ENCODE measurements at places on chromosomes 4 and X.

DNA sequence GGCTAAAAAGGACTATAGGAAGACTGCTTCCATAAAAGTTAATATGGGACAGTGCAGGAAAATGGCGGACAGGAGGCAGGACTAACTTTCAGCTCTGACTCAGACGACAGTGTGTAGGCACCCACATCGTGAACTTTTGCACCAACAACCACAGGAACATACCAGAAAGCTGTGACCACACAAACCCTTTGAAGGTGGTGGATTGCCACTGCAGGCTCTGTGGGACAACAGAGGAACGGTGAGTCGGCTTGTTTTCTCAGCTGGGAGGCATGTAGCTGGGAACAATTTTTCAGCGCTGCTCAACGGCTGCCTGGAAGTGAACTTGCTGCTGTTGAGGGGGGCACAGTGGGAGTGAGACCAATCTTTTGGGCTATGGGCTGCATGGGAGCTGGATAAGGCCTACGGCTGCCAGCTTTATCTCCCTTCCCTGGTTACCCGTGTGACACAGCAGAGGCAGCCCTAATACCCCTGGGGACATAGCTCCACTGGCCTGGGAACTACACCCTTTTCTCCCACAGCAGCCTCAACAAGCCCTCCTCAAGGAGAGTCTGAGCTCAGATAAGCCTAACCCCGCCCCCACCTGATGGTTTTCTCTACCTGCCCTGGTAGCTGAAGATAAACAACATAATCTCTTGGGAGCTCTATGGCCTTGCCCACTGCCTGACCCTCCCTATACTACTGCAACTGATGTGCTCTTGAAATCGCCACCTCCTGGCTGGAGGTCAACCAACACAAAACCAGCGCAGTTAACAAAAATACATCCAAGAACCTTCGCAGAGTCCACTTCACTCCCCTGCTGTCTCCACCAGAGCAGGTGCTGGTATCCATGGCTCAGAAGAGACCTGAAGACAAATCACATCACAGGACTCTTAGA is 1537.0 kb downstream of the C4orf33 start:
- no peak for DNase-seq

DNA sequence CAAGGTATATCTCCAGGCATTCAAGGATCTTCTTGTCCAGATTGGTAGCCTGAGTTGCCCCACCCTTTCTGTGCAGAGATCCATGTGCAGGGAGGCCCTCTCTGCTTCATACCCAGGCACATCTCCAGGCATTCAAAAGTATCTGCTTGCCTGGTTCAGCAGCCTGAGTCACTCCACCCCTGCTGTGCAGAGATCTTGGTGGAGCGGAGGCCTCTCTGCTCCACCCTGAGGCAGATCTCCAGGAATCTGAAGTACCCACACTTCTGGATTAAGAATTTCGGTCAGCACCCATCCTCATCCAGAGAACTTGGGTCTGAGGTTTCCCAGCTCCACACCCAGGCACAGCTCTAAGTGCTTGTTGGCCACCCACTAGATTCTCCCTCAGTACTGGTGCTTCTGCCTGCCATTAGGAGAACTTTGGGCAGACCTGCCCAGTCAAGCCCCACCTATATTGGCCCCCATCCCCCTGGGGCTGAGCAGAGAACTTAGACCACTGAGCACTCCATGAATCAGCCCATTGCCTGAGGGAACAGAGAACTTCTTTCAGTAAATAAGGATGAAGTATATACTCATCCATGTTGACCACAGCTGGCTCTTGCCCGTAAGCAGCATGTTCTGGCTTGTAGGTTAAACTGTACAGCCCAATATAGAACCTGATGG is 199.5 kb upstream of the ZCCHC13 start:
- DNase-seq, result no peak

- no peak for DNase-seq
Measured at GRCh38 chrX:131264053-131264452, 25.1 kb downstream of the IGSF1 start.

DNA sequence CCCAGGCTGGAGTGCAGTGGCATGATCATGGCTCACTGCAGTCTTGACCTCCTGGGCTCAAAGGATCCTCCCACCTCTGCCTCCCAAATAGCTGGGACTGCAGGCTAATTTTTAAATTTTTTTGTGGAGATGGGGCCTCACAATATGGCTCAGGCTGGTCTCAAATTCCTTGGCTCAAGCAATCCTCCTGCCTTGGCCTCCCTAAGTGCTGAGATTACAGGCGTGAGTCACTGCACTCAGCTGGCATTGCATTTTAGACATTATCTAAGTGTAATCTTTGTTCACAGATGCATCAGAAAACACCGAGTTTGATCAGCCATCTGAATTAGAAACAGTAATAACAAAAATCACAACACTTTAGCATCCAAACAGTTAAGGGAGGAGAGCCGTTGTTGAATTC is 53.4 kb upstream of the CBR4 start:
- DNase-seq, result no peak

GRCh38 chr4:58961283-58961682 is 1851.1 kb upstream of the IGFBP7 start:
- DNase-seq, result no peak

DNA sequence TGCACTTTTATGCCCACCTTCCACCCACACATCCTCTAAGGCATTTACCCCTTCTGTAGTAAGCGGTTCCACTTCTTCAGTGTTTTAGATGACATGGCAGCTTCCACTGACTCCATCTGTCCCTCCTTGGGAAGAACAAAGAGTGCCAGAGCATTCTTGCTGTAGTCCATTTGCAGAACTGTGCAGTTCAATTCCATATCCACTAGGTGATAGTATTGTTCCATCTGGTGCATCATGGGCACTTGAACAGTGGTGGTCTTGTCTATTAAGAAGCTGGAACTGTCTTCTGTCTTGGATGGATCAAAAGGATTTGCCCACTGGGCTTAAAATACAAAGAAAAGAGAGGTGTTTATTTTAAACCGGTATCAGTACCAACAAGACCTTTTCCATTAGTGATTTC is 3.5 kb downstream of the SERPINA7 start:
- no peak for DNase-seq

DNA sequence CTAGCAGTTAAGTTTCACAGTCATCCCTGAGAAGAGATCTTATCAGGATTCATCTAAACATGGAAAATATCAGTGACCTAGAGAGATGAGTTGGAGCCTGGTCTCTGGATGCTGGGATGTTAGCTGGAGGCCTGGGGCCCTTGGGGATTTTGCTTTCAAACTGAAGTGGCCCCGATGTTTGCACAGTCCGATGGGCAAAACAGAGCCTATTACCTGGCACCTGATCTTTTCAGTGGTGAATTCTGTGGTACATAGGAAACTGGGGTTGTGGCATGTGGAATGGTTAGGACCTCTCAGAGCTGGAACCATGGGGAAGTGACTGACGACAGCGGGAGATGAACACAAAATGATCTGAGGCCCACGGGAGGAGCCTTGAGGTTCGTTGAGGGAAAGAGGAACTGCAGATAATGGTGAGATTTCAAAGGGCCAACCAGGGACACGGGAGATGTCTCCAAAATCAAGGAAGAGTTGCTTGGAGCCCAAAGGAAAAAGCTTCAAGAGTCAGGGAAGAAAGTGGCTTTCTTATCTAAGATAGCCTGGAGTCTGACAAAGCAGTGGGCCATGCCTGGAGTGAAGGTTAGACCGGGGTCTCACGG is 17.8 kb upstream of the TENM3 start:
- DNase-seq, result no peak

DNA sequence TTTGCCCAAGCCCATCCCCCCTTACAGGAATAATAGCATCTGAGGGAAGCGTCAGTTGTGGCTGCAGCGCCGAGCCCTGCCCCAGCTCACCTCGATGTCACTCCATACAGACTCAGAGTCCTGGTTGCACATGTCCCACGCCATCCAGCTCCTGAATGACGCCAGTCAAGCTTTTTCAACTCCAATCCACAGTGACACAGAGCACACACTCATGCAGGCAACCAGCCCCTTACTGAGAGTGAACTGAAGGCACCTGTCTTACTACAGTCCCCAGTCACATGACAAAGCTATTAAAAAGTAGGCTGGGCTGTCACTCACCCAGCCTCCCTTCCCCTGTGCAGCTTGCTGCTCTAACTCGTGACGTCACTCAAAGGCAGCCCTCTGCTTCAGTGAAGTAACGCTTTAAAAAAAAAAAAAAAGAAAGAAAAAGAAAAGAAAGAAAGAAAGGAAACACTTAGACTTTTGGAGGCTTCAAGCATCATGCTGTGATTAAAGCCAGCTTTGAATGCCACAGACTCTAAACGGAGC is at the start of gene PPARGC1A:
Gene PPARGC1A, minus strand, starts transcription at position 234 of the 528 bp plus-strand sequence. Its CDS starts 90 bp downstream, at position 144.
- no peak for DNase-seq

- DNase-seq, result no peak
Measured at GRCh38 chrX:68697465-68698125, 50.1 kb downstream of the STARD8 start.

GRCh38 chr4:156242390-156242789 is 288.7 kb upstream of the CTSO start:
- no peak for DNase-seq

GRCh38 chr4:41881981-41882624 is 53.1 kb upstream of the TMEM33 start:
- DNase-seq, result no peak

- DNase-seq, result no peak
Measured at GRCh38 chrX:134551376-134552048, 91.5 kb downstream of the HPRT1 start.

DNA sequence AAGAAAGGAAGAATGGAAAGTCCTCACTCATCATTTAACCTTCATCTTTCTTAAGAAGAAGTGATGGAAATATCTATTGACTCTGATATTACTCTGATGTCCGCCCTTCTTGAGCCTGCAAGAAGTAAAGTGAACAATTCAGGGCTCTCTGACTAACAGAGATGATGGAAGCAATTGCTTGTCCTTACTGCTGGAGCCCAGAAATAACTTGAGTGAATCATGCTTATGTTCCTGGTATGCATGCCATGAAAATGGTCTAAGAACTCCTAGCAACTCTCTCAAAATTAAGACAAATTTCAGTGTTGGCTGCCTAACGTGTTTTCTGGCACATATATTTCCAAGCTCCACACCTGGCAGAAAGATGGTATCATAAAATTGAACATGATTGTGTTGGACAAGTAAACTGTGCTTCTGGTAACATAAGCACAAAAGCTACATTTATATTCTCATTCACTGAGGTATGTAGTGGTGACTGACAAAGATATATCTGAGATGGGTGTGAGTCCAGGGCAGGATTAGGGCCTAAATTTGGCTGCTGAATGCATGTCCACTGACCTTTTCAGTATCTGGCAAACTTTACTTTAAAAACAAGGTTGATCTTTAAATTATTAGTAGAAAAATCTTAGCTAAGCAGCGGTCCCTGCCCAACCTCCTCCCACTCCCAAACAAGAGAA is 109.2 kb upstream of the OTUD4 start:
- DNase-seq, result no peak

- DNase-seq, result no peak
Measured at GRCh38 chr4:152045807-152046571, 285.2 kb upstream of the GATB start.

DNA sequence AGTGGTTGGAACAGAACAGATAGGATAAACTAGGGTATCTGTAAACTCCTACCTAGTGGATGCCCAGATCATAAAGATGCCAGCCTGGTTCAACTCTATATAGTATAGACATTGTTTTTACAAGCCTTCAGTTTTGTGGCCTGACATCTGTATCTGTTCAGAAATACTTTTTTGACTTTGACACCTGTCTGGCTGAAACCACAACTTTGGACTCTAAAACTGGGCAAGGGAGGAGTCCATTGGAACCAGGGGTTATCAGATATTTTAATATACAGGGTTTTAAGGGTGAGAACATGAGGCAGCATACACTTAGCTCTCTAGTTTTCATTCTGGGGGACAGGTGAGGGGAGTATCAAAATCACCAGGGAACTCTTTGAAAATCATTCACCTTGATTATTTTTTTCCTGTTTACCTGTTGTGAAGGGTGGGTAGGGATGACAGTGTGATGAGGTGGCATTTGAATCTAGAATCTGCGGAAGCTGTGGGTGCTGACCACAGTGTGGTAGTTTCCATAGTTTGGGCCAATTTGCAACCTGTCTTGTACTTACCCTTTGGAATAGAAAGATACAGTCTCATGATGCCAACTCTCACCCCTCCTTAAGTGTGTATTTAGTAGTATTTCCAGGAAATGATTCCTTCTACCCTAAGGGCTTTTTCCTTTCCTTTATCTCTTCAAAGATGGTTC is 20.6 kb downstream of the GAB1 start:
- DNase-seq, result no peak

GRCh38 chr4:84631573-84631972 is 48.6 kb downstream of the CDS1 start:
- DNase-seq, result no peak

DNA sequence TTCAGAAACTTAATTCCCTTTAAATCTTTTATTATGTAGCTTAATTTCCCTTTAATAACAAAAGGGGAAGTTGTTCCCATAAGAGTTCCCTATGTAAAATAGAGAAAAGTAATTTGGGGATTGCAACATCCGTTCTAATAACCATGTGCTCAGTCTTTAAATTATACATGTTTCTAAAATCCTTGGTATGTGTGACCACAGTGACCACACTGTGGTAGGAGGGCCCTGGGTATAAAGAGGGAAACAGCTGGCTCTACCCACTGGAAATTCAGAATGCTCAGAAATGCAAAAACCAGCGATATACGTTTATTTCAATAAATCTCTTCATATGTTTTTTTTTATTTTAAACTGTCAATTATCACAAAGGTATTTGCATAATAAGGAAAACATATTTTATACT is 219.1 kb downstream of the FGF13 start:
- DNase-seq, result no peak

Measured in activated CD4-positive, alpha-beta T cell treated with anti-CD3 and anti-CD28 coated beads, Interleukin-2, amount 50 U/mL, for 1 hour (primary cell).